Daoy (cell line): ENCODE measurements at places on chromosomes 2 and 18. TPM values are rescaled to one million over a fixed set of nuclear protein-coding genes. Genes with fewer than 3 reads are reported as not detected.
A peak's percentile ranks its signal among the peaks of the same experiment; 100 is the strongest.

DNA sequence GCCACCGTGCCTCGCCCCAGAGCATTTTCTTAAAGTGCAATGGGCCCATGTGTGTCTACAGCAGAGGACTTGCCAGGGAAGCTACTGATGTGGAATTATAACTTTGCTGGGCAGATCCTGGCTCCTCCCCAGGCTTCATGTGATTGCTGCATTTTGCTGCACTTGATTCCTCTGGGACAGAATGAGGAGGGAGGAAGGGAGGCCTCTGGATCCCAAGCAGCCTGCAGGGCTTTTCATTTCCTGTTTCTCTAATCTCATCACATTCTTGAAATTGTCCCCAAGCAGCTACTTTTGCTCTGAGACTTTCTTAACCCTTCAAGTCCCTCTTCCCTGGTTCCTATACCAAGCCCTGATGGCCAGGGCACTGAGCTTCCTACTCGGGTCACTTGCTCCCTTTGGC lies 134.4 kb upstream of the SEC11C start:
- DNase-seq = no peak

DNA sequence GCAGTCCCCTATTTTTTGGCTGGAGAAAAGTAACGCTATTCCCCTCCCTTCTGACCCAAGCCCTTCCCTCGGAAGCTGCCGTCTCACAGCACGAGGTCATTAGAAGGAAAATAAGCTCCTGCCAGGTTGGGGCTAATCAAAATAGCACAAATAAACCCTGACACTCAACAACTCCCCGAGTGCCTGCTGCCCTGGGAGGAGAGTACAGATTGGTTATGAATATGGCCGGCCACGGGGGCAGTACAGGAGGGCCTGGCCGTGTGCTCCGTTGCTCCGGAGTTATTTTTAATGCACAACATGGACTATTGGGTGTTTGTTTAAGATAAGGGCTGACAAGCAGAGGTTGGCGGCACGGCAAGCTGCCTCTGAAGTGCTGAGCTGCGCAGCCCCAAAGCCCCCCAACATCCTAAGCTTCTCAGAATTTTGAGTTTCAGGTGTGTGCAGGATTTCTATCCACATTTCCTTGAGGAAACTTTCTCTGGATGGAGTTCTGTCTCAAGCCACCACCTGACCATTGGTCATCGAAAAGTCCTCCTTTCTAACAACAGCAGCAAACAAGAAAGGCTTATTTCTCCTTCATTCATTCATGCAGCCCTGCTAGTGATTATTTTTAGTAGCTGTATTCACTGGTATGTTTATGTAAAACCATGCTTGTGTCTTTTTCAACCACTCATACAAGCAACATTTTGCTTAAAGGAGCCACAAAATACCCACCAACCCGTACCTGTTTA lies 58.7 kb downstream of the PAX3 start:
- no peak for DNase-seq

- peak; percentile 12 for DNase-seq
These were observed 636.2 kb upstream of the CHAC2 start for GRCh38 chr2:53131416-53131815.

DNA sequence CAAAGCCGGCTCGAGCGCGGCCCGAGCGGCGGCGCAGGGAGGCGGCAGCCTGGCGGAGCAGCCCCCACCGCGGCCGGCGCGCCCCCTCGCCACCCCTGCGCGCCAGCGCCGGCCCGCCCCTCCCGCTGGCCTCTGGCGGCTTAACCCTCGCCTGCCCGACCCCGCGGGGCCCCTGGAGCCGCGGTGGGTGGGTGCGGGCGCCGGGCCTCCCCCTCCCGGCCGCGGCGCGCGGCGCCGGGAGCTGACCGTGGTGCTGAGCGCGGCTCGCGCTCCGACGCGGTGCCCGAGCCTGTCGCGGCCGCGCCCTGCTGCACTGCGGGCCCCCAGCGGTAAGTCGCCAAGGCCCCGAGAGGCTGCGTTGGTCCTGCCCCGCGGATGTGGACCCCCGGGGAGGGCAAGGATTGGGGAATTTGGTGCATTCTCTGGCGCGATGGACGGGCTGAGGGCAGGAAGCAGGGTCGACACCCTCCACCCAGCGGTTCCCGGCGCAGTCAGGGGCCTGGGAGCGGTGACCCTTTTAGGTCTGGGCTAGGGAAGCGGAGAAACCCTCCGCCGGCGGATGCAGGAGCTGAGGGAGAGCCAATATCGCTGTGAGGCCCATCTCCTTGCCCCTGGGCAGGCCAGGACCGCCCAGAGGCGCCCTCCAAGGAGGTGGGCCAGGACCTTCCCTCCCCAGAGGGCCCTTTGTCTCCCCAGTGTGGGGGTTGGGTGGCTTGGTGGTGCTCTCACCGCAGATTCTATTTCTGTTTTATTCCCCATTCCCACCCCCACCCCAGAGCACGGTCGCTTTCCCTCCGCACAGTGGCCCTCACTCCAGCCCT lies 923 bp downstream of the AMER3 start:
- DNase-seq = peak; percentile 50

The NETO1 gene
- 4.1 and 4.9 TPM in 2 replicates for total RNA-seq

The POTEJ gene
- 0.06 and 0.18 TPM in 2 replicates for total RNA-seq
